ENCODE measurements at places on chromosomes 7 and 10. TPM values are rescaled to one million over a fixed set of nuclear protein-coding genes. Genes with fewer than 3 reads are reported as not detected.

- DNase-seq = no peak
- no peak overlapping the region for H3K4me3 ChIP-seq
Observed at GRCh38 chr7:28984631-28985030, 26.5 kb upstream of the TRIL start.

SFRP4 gene
- total RNA-seq = not detected

- no peaks in the 10 kb centered on the region for H3K27me3 ChIP-seq
- peak overlapping the region; percentile 78 for H3K4me3 ChIP-seq
- H3K27ac ChIP-seq = peak overlapping the region; percentile 83
- peaks cover 6% of the 10 kb centered on the region for H3K36me3 ChIP-seq
- no peak for DNase-seq
- peaks cover 37% of the 10 kb centered on the region for H3K4me1 ChIP-seq
Observed at GRCh38 chr10:97849103-97849686, 448 bp upstream of the GOLGA7B start.

DNA sequence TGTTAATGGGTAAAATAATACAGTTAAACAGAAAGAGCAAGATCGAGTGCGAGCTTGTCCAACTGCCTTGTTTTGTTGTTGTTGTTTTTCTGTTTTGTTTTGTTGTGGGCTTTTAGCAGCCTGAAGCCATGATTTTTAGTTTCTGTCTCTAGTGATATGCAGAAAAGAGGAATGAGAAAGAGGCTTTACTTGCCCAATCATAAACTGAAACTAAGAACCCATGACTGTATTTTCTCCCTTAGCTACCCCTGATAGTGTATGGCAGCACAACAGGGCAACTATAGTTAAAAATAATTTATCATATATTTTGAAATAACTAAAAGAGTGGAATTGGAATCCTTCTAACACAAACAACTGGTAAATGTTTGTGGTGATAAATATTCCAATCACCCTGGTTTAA is 493.9 kb downstream of the GLRX3 start:
- no peak overlapping the region for H3K4me3 ChIP-seq
- DNase-seq = no peak
- H3K4me1 ChIP-seq = peaks cover 4% of the 10 kb centered on the region
- peaks cover 2% of the 10 kb centered on the region for H3K27me3 ChIP-seq
- H3K36me3 ChIP-seq = no peaks in the 10 kb centered on the region
